ENCODE measurements at places on chromosomes 2 and 18. TPM values are rescaled to one million over a fixed set of nuclear protein-coding genes. Genes with fewer than 3 reads are reported as not detected.

Gene TMEM169
- polyA plus RNA-seq = 14.1 TPM

Gene MDH1B
- polyA plus RNA-seq = 17.0 TPM

Gene SKOR2
- polyA plus RNA-seq = not detected

Gene ARHGEF4
- polyA plus RNA-seq = 6.5 TPM

Gene SERPINB4
- not detected for polyA plus RNA-seq

Gene RNF149
- polyA plus RNA-seq = 39.3 TPM

- no peak for DNase-seq
Observed at GRCh38 chr2:193824474-193824873, 1629.7 kb upstream of the TMEFF2 start.

DNA sequence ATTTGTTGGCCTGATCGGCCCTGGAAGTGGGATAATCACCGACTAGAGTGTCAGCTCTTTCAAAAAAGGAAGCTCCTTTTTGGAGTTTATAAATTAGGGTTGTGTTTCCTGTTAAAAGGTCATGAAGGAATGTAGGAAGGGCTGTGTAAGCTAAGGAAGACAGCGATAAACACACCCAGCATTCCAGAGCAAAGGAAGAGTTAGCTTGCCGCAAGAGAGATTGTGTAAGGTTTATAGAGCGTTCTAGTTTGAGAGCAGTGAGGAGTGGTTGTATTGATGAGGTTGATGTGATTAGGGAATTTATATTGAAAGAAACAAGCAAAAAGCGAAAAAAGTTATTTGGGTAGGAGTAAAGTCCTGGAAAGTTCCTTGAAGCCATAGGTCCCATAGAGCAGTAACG, 3.5 kb upstream of the ILKAP start:
- no peak for DNase-seq

- DNase-seq = no peak
Observed at GRCh38 chr2:21361957-21362486, 238.3 kb downstream of the TDRD15 start.

- peak; percentile 19 for DNase-seq
Observed at GRCh38 chr2:231297108-231297908, 98.2 kb upstream of the B3GNT7 start.

- DNase-seq = no peak
Observed at GRCh38 chr2:60706021-60706420, 50.0 kb upstream of the PAPOLG start.

DNA sequence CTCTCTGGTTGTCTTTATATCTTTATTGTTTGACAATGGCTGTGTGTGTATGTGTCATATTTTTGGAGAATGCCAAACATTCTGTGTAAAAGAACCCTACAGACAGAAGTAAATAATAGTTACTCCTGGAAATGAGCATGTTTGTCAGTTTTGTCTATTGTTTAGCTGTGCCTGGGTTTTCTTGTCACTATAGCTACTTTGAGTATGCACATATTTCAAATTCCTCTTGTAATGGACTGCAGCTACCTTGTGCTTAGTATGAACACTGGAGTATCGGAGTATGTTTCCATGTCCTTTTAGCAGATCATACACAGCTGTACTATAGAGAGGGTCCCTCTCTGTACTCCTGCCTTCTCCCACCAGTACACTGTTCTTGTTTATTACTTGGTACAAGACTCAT, 58.0 kb upstream of the DOCK10 start:
- no peak for DNase-seq

- DNase-seq = no peak
Observed at GRCh38 chr2:6944555-6944954, 27.3 kb downstream of the RNF144A start.

- DNase-seq = no peak
Observed at GRCh38 chr2:196276421-196276820, 105.0 kb upstream of the STK17B start.

Data from right renal cortex interstitium (tissue), 3 donors.